ENCODE measurements at places on chromosomes 7 and 10.

- no peak for DNase-seq
Observed at GRCh38 chr10:69004821-69005220, 16.2 kb downstream of the KIFBP start.

- DNase-seq, result no peak
Observed at GRCh38 chr7:98322331-98323270, 41.1 kb downstream of the BRI3 start.

GRCh38 chr10:114647545-114648138, 10.4 kb downstream of the ABLIM1 start:
- no peak for DNase-seq

- no peak for DNase-seq
Observed at GRCh38 chr7:43872406-43873110, 3.2 kb upstream of the MRPS24 start.

DNA sequence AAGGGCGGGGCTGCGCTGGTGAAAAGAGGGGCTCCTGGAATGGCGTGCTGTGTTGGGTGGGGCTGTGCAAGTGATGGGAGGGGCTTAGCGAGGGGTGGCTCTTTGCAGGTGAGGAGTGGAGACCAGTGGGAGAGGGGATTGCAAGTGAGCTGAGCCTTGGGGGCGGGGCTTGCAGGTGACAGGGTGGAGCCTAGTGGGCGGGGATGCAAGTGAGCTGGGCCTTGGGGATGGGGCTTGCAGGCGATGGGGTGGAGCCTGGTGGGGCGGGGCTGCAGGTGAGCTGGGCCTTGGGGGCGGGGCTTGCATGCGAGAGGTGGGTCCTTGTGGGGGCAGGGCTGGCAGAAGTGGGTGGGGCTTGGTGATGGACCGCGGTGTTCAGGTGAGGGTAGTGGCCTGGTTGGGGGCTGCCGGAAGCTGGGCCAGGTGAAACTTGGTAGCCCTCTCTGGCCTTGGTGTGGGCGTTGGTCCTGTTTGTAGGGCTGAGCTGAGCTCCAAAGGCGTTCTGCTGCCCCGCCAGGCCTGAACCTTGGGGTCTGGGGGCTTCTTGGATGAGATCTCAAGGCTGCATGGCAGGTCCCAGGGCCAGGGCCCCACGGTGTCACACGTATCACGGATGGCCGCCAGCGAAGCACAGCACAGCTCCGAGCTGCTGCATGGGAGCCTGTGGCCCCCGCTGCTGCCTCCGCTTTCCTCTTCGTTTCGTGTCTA, 743 bp upstream of the PITRM1 start:
- no peak for DNase-seq

- DNase-seq, result no peak
Observed at GRCh38 chr7:18570441-18570840, 74.9 kb downstream of the HDAC9 start.

DNA sequence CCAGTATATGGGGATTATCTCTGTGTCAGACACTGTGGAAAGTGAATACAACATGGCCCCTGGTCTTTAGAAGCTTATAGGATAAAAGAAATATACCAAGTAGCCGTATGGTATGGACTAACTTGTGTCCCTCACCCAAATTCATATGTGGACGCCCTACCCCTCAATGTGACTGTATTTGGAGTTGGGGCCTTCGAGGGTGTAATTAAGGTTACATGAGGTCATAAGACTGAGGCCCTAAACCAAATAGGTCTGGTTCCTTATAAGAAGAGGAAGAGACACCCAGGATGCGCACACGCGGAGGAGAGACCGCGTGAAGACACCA, 36.3 kb downstream of the ASB13 start:
- DNase-seq, result no peak

- no peak for DNase-seq
Observed at GRCh38 chr7:476736-477360, 42.8 kb downstream of the PDGFA start.

GRCh38 chr7:1767524-1767923, 97.4 kb downstream of the ELFN1 start:
- no peak for DNase-seq

DNA sequence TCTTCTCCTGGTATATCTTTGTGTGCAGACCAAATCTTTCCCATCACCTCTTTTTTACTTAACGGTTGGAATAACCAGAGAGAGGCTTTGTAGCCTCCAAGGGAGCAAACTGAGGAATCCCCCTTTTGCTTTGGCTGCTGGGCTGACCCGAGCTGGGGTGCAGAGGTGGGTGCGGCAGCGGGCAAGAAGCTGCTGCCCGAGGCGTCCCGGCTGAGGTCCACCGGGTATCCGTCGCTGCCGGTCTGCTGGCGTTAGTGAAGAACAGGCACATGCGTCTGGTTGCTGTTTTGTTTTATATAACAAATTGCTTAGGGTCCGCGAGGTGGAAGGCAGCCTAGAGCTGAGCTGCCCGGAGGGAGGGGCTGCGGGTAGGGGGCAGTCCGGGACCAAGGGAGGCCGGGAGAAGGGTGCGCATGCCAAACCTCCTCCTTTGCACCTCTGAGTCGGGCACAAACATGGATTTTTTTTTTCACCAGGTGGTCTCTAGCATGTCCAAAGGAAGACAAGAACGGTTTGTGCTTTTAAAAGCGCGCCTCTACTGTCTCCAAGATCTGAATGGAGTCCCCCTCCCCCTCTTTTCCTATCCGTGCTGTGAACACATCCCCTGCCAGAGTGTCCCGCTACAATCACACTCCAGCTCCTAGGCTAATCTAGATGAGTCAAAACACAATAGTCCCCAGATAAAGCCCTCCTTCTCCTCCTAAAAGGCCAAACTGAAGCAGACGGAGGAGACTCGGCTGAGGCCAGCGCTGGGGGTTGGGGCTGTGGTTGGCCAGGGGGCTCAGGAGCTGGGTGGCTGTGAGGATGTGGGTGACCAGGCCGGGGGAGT, 6.8 kb upstream of the GATA3 start:
- DNase-seq, result no peak

GRCh38 chr10:95456516-95456915, 104.7 kb downstream of the SORBS1 start:
- no peak for DNase-seq

- no peak for DNase-seq
Observed at GRCh38 chr10:70331486-70332268, 47.9 kb upstream of the NPFFR1 start.

DNA sequence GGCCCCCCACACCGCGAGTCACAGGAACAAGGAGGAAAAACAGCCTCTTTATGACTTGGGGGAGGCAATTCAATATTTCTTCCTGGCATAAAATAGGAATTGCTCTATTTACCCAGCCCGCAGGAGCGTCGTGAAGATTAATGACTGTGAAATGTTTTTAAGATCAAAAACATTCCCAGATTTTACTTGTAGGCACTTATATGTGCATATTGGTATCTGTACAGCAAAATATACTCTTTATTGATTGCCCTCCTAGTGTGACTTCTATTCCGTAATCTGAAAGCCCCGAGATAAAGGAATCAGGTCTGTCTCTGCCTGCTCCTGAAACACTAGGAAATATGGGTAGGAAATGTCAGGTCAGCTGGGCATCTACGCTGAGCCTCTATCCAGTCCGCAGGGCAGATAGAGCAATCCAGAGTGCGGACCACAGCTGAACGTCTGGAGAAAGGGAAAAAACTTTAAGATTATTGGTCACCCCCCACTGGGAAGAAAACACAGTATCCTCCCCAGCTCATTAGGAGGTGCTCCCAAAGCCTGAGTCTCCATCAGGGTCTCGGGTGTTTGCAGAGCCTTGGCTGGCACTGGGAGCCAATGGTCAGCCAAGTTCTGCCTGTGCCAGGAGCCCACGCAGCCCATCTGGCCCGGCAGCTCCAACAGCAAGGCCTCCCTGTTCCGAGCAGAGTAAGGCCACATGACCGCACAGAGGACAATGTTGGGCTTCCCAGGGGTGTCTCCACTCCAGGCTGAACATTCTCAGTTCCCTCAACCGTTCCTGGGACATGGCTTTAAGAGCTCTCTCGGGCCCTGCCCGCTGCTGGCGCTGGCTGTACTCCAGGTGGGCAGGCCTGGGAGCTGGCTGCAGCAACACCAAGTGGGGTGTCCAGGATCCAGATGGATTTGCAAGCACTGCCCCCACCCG, 7.7 kb downstream of the CTBP2 start:
- no peak for DNase-seq

- DNase-seq, result no peak
Observed at GRCh38 chr7:90751595-90751994, 155.5 kb downstream of the CDK14 start.

DNA sequence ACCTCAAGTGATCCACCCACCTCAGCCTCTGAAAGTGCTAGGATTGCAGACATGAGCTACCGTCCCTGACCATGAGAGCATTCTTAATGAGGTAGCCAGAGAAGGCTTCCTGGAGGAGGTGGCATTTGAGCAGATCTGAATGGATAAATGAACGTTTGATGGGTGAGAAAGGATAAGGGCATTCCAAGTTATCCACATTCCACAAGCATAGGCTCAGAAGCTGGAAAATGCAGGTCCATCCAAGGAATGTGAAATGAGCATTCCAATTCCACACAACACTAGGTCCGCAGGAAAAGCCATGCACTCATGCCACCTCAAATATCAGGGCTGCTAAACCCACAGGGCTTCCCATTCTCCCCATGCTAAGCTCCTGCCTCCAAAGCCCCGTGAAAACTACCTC, 17.0 kb downstream of the TMEM130 start:
- no peak for DNase-seq

GRCh38 chr7:129462420-129462819, 28.2 kb downstream of the STRIP2 start:
- no peak for DNase-seq

DNA sequence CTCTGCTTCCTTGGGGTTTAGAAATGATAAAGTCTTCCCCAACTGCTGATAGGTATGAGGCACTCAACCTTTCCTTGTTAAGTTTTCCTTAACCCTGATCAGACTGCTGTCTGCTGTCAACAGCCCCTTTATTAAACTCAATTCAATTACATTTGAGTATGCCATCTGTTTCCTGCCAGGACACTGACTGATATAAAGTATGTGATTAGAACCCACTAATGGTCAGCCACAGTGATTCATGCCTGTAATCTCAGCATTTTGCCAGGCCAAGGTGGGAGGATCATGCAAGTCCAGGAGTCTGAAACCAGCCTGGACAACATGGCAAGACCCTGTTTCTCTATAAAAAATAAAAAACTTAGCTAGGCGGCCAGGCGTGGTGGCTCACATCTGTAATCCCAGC, 18.1 kb downstream of the BAZ1B start:
- no peak for DNase-seq

GRCh38 chr10:57579926-57580325, 687.8 kb downstream of the IPMK start:
- no peak for DNase-seq

- DNase-seq, result no peak
Observed at GRCh38 chr7:44094365-44094764, 9.8 kb upstream of the AEBP1 start.

- no peak for DNase-seq
Observed at GRCh38 chr10:110863956-110864355, 7.8 kb upstream of the PDCD4 start.

DNA sequence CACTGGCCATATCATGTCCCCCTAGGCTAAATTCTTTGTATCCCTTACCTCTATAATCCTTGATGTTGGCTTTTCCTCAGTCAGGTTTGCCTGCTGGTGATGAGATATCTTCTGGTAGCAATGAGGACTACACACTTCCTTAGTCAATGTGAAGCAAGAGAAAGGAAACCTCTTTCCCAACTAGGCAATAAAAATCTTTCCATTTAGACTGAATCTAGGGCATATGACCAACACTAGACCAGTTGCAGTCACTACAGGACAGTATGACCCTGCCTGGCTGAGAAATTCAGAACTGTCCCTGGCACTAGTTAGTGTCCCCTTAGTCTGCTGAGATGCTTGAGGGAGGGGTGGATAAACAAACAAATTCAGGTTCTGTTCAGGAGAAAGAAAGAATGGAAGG, 142.6 kb downstream of the RNLS start:
- no peak for DNase-seq

DNA sequence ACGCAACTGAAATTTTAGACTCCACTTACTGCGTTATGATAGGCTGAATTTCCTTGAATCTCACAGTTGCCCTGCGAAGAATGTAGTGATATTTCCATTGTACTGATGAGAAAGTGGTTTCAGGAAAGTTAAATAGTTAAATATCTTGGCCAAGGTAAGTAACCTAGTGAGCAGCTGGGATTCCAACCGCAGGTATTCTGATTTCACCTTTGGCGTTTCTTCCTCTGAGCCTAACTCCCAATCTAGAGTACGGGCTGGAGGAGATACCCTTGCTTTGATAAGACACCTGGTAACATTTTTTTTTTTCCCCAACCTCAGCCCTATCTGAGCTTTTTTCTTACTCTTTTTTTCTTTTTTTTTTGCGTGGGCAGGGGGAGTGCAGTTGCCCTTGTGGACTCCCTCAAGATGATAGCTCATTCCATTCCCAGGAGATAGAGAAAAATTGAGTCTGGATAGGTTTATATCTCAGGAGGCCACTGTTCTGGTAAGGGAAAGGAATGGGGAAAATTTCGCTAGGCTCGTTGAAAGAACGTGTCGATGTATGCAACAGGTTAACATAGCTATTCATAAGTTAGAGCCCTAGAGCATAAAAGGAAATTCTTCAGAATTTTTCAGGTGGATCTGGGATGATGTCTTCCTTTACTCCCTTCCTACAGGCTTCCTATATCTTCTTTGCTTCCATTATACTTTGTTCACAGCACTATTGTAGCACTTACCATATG, 3.1 kb upstream of the TAS2R38 start:
- DNase-seq, result no peak

- DNase-seq, result no peak
Observed at GRCh38 chr10:117570880-117571279, 28.3 kb downstream of the EMX2 start.

GRCh38 chr10:26780793-26781601, 79.8 kb downstream of the ABI1 start:
- DNase-seq, result no peak

DNA sequence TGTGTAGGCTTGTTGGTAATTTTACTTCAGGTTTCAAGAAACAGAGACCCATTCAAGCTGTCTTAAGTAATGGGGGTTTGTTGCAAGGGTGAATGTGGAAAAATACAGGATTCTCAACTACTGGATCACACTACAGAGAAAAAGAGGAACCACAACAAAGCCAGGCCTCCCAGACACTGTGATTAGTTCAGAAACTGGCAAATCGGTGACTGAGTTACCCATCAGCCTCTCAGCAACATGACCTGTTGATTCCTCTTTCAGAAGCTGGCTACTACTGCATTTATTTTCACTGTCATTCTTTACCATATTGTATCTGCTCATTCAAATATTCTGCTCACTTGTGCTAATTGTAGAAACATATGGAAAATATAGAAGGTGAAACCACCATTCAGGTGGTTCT, 16.0 kb downstream of the CCDC71L start:
- no peak for DNase-seq

DNA sequence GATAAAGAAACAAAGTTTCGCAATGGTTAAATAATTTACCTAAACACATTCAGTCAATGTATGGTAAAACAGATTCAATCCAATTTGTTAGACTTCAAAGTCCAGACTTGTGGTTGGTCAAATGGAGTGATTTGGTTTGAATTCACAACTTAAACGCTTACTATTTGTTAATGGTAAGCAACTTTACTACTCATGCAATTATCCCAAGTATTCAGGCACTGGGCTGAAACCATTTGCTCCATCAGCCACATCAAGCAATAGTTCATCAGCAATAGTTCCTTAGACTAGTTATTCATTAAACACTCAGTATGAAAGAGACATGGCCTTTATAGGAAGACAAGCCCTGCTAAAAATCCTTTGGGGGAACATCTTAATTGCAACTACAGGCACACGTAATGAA, 253.0 kb downstream of the AGMO start:
- DNase-seq, result no peak
